ENCODE measurements at places on chromosomes 16 and 17.

GRCh38 chr17:14295676-14296075, 5.2 kb upstream of the HS3ST3B1 start:
- no peak for DNase-seq

- no peak for DNase-seq
These were observed 24.2 kb downstream of the CIBAR2 start for GRCh38 chr16:85087899-85088569.

DNA sequence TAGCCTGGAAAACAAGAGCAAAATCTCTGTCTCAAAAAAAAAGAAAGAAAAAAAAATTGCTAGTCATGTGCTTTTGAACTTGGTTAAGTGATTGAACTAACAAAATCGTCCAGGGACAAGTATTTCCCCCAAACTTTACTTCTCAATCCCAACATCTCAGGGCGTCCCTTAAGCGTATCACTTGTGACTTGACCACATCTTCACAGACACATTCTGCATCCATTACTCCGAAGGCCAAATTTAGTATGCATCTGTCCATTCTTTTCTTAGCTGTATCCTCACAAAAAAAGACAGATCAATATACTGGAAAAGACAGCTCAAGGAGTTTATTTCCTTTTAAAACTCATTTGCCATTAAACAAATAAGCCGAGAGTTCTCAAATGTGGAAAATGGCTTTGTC, 5.9 kb upstream of the JPT1 start:
- DNase-seq: no peak

DNA sequence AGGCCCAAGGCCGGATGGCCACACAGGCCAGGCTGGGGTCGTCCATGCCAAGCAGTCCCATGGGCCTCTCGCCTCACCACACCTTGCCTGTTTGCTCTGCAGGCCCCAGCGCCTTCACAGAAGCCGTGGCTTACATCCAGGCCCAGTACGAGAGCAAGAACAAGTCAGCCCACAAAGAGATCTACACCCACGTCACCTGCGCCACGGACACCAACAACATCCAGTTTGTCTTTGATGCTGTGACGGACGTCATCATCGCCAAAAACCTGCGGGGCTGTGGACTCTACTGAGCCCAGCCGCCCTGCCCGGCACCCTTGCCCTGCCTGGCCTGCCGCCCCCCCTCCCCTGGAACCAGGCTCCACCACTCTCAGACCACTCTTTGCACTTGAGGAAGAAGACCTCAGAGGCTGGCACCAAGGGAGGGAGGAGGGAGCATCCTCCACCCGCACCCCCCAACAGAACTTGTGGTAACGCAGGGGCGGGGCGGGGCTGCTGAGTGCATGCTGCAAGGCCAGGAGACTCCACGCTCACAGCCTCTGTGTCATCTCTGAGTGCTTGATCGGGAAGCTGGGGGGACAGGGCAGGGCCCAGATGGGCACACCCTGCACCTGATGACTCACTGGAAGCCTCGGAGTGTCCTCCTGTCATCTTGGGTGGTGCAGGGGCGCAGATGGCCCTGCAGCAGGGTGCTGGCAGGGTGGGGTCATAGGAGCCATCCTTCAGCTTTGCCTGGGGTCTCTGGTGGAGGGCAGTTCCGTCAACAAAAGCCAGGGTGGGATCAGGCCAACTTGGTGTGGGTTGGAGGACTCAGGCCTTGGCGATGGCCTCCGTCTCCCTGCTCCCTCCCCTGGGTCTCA, 81.5 kb downstream of the AMFR start:
- no peak for DNase-seq

DNA sequence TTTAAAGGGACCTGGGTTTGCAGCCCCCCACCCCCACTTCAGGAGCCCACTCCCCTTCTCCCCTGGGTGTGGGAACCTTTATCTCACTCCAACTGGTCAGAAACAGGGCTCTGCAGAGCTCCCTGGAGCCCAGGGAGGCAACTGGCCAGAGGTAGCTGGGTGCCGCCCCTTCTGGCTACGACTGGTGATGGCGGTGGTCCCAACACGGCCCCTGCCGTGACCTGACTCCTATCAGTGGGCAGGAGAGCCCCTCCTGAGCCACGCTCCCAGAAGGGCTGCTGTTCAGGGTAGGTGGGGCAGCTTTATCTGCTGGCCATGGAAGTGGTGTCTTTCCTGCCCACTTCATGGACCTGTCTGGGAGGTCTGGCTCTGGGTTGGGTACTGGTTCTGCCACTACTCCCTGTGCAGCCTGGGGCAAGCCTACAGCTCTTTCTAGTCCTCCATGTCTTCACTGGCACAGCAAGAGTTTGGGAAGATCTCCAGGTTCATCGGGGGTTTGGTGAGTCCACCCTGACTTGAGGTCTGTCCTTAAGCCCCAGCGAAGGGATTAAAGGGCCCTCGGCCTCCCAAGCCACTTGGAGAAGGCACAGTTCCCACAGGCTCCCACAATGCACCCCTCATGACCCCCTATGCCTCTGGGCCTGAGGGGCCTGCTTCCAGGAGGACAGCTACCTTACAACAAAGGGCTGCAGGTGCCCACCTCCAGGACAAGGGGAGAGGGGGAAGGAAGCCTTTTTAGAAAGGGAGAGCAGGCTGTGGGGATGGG, 5.5 kb upstream of the SREBF1 start:
- DNase-seq: no peak

DNA sequence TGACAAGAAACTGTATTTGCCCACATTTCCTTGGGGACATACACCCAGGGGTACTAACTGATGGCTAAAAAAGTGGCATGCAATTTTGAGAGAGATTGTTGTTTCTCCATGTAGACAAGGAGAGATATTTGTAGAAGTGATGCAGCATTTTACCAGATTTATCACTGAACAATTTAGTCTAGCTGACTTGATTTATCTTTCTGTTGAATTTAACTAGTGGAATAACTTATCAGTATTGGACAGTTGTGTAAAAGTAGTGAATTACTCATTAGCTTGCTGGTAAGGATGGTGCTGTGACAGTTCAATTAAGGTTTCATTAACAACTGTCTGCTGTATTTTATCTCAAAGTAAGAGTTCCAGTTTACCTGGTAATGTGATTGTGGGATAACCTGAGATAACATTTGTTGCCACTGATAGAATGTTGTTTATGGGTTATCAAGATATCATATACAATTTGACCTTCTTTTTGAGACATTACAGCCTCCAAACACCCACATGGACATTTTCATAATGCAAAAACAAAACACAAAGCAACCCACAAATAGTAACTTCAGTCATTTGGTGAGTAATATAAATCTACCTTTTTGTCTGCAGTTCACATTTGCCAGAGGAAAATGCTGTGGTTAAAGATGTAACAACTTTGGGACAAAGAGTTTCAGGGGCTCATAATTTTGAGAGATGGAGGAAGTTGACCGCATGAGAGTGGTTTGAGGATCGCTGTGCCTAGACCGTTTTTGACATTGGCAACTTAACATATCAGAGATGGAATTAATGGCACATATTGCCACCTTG, 3.8 kb downstream of the NLK start:
- DNase-seq: no peak

DNA sequence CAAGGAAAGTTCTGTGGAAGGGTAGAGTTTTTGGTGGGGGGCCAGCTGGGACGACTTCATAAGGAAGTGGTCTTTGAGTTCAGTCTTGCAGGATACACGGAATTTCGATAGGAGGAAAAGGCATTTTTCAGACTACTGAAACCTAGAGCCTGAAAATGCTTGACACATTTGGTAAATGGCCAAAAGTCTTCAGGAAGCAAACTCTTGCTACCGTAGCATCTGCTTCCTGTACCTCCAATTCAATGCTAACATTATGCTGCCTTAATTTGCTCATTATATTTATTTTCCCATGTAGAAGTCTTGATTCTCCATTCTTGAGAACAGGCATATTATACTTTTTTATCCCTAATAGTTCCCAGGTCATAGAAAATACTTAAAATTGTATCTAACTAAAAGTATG, 129.3 kb upstream of the MED13 start:
- DNase-seq: no peak

GRCh38 chr17:17082878-17083277, 40.6 kb downstream of the MPRIP start:
- no peak for DNase-seq

GRCh38 chr16:51041546-51041945, 109.5 kb downstream of the SALL1 start:
- no peak for DNase-seq

GRCh38 chr17:9332132-9332494, 243.5 kb downstream of the STX8 start:
- DNase-seq: no peak

DNA sequence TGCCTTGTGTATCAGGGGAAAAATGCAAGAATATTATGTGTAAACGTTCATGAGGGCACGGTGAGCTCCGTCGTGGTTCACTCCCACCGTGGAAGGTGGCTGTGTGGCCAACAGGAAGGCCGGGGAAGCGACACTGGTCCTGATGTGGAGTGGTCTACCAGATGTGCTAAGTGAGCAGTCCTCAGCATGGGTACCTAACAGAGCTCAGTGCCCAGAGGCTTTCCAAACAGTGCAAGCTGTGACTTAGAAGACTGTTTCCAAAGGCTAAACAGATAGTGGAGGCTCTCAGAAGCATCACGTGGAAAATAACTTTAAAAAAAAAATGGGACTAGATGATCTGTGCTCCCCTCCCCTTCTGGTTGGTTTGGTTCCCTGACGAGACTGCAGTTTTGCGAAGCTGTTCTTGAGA, 199.3 kb upstream of the CHMP6 start:
- DNase-seq: no peak

GRCh38 chr17:30555942-30556341, 78.7 kb downstream of the GOSR1 start:
- DNase-seq: no peak

DNA sequence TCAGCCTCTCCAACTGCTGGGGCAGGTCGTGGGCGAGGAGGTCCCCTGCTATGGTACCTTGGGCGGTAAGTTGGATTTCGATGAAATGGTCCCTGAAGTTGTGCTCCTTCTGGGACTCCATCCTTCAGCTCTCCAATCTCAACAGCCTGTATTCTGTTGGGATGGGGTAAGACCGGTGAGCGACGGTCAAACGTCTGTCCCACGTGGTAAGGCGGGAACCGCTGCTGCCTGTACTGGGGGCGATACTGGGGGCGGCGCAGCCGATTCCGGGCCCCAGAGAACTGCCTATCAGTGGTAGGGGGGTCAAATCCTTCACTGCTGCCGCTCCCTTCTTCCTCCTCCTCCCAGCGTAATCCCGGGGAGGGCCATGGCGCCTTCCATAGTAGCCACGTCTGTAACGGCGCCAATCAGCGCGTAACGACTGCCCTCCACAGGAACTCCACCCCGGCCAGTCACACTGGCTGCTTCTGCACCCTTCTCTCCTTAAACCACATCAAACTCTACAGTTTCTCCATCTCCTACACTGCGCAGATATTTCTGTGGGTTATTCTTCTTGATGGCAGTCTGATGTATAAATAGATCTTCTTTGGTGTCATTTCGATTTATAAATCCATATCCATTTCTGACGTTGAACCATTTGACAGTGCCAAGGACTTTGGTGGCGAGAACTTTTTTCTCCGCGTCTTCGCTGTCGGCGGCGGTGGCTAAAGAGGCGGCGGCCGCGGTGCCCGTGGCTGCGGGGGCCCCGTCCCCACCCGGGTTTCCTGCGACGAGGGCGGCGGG, 41.1 kb downstream of the AHSP start:
- no peak for DNase-seq

Data from stimulated activated CD4-positive, alpha-beta T cell treated with anti-CD3 and anti-CD28 coated beads, Interleukin-4, amount 100 ng/mL, for 24 hours (primary cell).